Activated CD4-positive, alpha-beta T cell treated with anti-CD3 and anti-CD28 coated beads for 4 hours (primary cell): ENCODE measurements at places on chromosomes 6 and 20.

- no peak for DNase-seq
These were observed 6.4 kb downstream of the PTK6 start for GRCh38 chr20:63530788-63531160.

- no peak for DNase-seq
These were observed 149.3 kb downstream of the PTPRT start for GRCh38 chr20:43040427-43040826.

GRCh38 chr6:134317471-134318131 lies at the start of gene SGK1:
TSS of gene SGK1 (minus strand) at chr6:134318112. CDS start at chr6:134317460, 652 bp downstream.
- DNase-seq: peak; percentile 21

DNA sequence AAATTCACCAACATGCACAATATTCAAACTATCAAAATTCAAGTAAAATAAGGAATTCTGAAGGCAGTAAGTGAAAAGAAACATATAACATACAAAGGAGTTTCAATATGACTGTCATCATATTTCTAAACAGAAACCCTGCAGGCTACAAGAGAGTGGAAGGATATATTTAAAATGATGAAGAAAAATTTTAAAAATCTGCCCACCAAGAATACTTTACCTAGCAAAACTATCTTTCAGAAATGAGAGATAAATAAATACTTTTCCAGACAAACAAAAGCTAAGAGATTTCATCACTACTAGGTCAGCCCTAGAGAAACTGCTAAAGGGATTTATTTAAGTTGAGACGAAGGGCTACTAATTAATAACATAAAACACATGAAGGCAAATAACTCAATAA lies 73.8 kb upstream of the MANEA start:
- no peak for DNase-seq

DNA sequence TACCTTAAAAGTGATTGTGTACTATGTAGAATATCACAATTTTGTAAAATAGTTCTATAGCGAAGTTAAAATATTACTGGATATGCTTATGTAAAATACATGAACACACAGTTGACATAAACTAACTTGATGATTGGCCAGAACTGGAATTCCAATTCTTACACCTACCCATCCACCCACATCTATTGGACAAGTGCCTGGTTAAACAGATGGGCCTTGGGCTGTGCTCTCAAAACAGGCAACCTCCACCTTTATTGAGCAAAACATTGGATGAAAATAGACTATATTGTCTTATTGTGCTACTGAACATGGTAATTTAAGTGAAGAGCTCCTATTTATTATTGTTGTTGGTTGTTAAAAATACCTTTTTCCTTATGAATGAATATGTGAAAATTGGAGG lies 154.0 kb upstream of the FLRT3 start:
- no peak for DNase-seq

GRCh38 chr6:154169193-154169847 lies 130.3 kb downstream of the OPRM1 start:
- no peak for DNase-seq

- DNase-seq: no peak
These were observed 33.5 kb downstream of the GHRH start for GRCh38 chr20:37228082-37228481.

DNA sequence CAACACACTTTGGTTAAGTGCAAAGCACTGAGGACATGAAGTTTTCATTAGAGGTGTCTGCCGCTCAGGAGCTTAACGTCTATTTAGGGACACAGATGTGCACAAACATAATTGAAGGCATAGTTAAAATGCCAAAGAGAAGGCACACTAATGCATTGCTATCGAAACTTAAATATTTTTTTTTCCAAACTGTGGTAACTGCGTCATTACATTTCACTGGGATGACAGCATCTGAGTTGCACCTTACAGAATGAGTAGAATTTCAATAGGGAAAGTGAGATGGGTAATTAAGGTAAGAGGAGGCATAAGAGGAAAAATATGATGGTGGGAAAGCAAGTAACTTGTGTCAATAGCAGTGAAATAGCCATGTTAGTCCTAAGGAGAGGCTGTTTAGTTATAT lies 75.1 kb upstream of the ADGRG6 start:
- no peak for DNase-seq

GRCh38 chr20:62647521-62648317 lies 5.4 kb downstream of the SLCO4A1 start:
- no peak for DNase-seq

- peak; percentile 2 for DNase-seq
These were observed at the start of gene RCAN2 for GRCh38 chr6:46491201-46491627. TSS of gene RCAN2 (minus strand) at chr6:46491449.
